ENCODE measurements at places on chromosomes 7 and 10.

GRCh38 chr10:4456279-4456678, 369.7 kb upstream of the AKR1E2 start:
- no peak for DNase-seq

DNA sequence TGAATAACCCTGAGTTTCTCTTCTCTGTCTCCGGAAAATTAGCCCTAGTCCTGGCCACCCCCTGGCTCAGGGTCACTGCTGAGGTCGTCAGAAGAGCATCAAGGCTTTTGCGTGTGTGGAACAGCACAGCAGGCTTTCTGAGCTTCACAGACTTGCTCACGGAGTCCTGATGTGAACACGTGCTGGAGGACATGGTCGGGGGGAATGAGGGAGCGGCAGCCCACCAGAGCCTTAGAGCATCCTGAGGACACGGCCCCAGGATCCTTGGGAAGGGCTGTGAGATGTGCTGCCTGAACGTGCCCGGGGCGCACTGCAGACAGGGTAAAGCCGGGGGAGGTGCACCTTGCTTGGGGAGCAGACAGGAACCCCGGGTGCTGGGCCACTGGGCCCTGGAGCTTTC, 28.8 kb downstream of the TMEM120A start:
- no peak for DNase-seq

DNA sequence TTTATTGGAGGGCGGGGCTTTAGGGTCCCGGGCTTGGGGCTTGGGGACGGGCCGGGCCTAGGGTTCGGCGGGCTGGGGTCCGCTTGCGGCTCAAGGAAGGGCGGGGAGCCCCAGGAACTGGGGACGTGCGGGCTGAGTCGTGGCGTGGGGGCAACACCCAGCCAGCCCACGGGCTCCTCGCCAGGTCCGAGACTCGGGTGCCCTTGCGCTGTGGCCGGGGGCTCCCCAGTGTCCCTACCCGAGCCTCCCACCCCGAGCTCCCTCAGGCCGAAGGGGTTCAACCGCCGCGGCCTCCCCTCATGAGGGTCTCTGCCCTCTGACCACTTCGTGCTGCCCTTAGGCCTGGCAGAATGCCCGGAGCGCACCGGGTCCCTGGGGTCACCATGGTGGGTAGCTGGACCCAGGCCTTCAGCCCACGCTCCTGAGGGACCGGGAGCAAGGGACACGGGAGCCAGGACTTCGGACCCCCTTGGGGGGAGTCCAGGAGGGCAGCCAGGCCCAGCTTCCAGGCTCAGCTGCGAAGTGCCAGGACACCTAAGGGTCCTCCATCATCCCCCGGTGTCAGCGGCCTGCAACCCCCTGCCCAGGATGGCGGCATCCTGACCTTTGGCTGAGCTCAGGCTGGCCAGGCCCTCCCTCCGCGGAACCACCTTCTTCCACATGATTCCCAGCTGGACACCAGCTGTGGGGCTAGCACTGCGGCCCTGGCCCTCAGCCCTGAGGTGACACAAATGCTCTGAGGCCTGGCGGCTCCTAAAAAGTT, 524 bp upstream of the FUOM start:
- no peak for DNase-seq

DNA sequence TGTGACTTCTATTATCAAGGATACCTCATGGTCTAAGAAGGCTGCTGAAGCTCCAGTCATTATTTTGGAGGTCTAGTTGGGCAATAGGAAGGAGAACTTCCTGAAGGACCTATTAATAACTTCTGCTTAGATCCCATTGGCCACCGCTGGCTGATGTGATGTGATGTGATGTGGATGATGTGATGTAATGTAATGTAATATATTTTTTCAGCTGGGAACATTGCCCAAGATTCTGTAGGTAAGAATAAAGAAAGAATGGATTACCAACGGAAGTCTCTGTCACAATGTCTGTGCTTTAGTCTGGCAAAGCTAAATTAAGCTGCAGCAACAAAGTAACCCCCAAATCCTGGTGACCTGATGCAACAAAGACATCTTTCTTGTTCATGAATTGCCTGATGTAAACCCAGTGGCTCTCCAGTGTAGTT, 233.7 kb downstream of the PTEN start:
- DNase-seq = no peak

- no peak for DNase-seq
Observed at GRCh38 chr7:47458057-47458456, 123.9 kb downstream of the TNS3 start.

DNA sequence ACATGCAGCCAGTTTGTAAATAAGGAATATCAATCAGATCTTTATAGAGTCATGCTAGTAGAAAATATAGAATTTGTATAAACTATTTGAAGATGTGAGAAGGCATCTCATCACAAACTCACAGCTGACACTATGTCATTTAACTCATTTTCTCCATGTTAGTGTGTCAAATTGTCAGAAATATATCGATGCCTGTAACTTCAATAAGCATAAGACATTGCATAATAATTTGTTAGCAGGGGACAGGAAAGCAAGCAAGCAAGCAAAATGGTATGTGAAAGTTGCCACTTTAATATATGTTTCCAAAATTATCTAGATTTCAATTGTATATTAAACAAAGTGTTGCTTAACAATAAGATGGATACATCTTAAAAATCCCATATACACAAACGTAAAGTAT, 571.0 kb downstream of the ARL4A start:
- DNase-seq = no peak

- no peak for DNase-seq
Observed at GRCh38 chr10:70782086-70782745, 3.0 kb downstream of the TBATA start.

- DNase-seq = no peak
Observed at GRCh38 chr7:118153551-118154177, 30.3 kb upstream of the LSM8 start.

GRCh38 chr10:19828278-19829049, 12.2 kb downstream of the PLXDC2 start:
- DNase-seq = no peak

GRCh38 chr10:117609796-117610170, 67.2 kb downstream of the EMX2 start:
- DNase-seq = no peak

DNA sequence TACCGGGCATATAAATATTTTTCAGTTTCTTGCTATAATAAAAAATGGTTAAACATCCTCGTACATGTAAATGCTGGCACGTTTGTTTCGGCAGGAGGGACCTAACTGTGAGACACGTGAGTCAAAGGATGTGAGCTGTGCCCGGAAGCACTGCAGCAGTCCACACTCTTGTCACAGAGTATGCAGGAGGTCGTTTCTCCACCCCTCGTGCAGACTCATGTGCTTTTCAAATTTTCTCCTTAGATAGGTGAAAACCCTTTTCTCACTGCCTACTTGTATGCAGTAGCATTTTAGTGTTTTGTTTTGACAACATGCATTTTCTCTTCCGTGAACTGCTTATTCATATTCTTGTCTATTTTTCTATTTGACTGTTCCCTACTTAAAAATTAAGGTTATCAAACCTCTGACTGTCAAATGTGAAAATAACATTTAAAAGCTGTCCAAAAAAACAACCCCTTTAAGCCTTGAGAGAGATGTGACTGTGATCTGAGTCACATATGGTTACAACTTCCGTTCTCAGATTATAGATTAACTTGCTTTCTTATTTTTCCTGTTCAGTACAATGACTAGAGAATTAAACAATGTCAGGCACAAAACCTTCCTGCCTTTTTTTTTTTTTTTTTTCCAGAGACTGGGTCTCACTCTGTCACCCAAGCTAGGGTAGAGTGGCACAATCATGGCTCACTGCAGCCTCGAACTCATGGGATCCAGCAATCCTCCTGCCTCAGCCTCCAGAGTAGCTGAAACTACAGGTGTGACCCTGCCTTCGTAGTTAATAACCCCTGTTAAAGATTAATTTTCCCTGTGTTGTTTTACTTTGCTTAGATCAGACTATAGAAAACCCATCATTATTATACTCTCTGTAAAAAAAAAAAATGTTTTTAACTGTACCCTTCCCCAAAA, 45.1 kb downstream of the DPY19L1 start:
- DNase-seq = no peak

GRCh38 chr7:116028787-116029186, 1.8 kb downstream of the TFEC start:
- no peak for DNase-seq

GRCh38 chr10:85212526-85212925, 884.1 kb downstream of the CCSER2 start:
- no peak for DNase-seq

Data from prostate gland (tissue), 2 donors.